ENCODE measurements at places on chromosomes 7 and 10.

DNA sequence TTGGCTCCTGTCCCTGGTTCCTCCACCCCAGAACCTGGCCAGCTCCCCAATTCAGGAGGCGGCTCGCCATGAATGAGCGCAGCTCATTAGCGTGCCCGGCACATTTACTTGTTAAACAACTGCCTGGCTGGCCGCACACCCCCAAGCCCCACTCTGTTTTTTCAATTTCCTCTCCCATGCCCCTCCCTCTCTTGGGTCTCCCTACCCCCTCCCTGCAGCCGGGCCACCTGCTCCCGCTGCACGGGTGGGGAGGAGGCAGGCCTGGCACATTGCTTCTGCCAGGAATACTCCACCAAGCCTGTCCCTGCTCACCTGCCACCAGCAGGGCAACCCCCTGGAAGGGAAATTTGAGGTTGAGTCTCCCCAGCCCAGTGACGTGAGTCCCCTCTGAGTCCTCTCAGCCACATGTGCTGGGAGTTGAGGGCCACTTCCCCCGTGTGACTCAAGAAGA, 2.5 kb upstream of the SLIT1 start:
- DNase-seq: no peak

GRCh38 chr7:126150278-126150958, 1102.3 kb downstream of the GRM8 start:
- no peak for DNase-seq

GRCh38 chr7:7709291-7709690, 9.1 kb downstream of the RPA3 start:
- DNase-seq: no peak

DNA sequence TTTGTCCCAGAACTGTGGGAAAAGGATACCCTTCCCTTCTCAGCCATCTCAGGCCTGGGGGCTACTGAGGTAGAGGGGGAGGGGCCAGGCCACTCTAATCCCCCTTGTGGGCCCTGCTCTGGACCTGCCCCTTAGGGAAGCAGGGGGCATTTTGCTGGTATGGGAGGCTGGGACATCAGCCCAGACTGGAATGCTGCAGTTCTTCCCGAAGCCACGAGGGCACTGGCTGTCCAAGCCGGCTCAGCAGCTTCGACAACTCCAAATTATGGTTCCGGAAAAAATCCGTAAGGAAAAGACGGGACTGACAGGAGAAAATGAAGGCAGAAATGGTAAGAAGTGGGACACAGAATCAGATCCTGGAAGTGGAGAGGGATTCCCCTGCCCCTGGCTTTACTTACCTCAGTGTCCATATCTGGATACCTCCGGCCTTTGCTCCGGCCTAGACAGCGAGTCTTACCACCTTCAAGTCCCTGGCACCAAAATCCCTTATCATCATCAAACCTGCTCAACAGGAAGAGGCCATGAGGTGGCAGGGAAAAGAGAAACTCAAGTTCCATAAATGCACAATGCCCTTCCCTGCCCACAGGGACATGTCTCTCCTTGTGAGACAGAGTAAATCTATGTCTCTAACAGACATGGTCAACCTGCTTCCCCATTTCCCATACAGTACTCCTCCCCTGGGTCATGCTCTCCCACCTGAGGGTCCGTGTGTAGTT, 9.0 kb downstream of the NDST2 start:
- DNase-seq: no peak

DNA sequence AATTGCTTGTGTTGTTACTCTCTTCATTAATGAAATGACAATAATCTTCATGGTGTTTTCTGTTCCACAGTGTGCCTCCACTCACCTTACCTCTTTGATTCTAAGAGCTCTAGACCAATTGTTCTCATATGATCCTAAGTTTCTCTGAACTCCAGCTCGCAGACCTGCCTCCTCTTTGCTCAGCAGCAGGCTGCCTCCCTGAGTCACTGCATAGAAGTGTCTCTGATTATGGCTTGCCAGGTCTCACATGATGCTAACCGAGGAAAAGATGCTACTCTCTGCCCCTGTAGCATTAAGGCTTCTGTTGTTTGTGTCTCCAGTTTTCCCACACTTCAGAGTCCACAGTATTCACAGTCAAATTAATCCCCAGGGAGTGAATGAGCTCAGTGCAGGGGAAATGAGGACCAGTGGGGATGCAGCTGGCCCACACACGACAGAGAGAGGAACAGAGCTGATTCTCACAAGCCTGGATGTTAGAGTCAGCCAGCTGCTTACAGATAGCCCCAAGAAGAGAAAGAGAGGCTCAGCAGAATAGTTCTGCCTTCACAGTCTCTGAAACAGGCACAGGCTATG, 145.9 kb upstream of the EGR2 start:
- no peak for DNase-seq

Data from bone marrow (tissue), 2 donors.